Gastroesophageal sphincter (tissue), 4 donors: ENCODE measurements at places on chromosomes 13 and 19.

DNA sequence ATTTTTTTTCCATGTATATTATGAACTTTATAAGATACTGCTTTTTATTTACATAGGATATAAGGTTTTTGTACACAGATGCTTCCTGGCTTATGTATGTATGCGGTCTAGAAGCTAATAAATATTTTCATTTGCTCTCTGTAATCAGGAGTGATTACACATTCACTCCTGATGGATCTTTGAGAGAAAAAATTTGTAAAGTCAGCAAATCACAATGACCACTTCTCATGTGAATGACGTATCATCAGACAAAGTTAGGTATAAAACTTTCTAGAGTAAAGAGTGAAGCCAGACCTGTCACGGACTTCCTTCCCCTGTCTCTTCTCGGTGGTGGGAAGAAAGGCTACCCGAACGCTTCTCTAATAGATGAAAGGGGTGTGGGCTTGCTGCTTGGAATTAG is 31.1 kb downstream of the DPY19L3 start:
- ATAC-seq, result no peak

DNA sequence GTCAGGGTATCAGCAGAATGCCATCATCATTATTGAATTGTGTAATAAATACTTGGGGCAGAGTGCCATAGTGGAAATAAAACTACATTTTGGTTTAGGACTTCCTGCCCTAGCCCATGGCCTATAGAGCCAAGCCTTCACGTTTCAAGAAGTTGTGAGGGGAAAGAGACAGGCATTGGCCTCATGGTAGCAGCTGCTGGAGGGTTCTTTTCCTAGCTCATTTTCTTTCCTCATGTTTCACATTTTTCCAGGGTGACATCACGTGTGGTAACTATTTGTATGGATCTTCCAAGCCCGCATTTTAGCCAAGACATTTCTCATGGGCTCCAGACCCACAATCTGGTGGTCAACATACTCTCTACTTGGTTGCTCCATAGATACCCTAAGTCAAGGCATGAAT is 80.4 kb downstream of the LRCH1 start:
- peak; percentile 43 for ATAC-seq

DNA sequence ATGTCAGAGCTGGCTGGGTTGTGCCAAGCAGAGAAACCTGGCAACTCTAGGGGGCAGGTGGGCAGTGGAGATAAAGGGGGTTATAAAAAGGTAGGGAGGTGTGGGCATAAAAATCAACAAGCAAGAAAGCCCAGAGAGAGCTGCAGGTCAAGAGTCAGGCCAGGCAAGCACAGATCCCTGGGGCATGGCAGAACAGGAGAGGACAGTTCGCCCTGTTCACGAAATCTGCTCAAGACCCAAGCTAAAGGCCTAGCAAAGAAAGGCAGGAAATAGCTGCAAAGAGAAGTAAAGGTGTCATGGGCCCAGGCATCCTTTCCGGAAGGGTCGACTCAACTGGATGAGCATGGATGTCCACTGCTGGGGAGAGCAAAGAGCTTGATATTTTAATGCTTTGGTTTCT is 3.4 kb downstream of the MBNL2 start:
- ATAC-seq, result no peak

DNA sequence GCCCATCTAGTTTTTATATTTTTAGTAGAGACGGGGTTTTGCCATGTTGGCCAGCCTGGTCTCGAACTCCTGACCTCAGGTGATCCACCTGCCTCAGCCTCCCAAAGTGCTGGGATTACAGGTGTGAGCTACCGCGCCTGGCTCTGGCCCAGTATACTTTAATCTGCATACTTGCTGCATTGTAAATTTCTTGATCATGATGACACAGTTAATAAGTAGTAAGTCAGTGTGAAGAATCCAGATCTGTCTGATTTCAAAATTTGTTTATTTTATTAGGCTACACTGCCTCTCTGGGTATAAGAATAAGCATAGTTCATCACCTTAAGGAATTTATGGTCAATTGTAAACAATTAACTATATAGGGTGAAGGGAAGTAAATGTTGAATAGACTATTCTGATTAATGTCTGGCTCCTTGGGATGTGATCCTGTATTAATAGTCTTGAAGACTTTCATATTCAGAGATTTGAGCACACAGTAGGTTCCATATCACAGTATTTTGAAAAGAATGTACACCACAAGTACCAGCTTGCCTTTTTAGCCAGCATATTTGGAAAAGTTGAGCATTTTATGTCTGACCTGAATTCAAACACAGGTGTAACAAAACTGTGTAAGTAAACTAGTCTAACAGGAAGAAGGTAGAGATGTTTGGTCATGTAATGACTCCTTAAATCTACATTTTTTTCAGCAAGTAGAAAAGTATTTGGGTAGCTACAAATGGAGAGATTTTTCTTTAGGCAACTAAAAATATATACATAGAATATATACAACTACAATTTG is 7.4 kb downstream of the ARHGAP35 start:
- no peak for ATAC-seq

- ATAC-seq, result peak; percentile 43
These were observed 42.0 kb downstream of the CAPN12 start for GRCh38 chr19:38702278-38702677.

- ATAC-seq, result no peak
These were observed 525.9 kb downstream of the FGF9 start for GRCh38 chr13:22196777-22197176.

GRCh38 chr19:35171730-35172129 is 17.2 kb downstream of the FXYD5 start:
- ATAC-seq, result no peak

DNA sequence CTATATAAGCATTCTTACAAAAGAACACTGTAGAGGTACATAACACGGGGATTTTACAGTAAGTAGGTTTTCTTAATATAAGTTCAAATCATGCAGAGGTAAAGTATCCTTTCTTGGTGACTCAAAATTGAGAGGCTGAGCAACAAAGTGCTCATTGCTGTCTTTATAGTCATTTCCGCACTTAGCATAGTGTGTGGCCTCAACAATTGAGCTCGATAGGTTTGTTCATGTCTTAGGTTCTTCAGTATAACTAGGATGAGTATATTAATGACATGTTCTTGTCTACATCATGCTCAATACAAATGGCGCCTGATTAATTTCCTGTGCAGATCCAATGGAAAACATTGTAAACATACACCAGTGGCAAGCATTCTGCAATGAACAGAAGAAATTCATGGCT is 1.4 kb downstream of the WDFY2 start:
- ATAC-seq, result no peak

DNA sequence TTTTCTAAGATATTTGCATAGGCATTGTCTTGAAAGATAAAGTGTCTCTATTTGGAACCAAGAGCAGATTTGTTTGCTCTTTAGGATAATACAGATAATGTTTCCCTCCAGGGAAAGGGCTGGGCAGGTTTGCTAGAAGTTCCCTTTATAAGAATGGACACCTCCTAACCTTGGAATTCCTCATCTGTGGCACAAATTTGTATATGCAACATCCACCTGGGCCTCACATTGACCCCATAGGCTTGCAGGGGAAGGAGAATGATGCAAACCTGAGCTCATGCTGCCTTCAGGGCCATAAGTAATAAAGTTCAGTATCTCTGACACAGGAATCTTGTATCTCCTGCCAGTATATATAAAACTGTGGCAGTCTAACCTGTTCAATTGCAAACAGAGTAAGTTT is 508.4 kb upstream of the MIR17HG start:
- no peak for ATAC-seq

- ATAC-seq, result no peak
These were observed 223.6 kb downstream of the DACH1 start for GRCh38 chr13:71643448-71643860.

GRCh38 chr19:15293781-15294491 is 38.4 kb downstream of the BRD4 start:
- ATAC-seq, result peak; percentile 42

- no peak for ATAC-seq
These were observed 12.5 kb downstream of the PBX4 start for GRCh38 chr19:19606021-19606420.

DNA sequence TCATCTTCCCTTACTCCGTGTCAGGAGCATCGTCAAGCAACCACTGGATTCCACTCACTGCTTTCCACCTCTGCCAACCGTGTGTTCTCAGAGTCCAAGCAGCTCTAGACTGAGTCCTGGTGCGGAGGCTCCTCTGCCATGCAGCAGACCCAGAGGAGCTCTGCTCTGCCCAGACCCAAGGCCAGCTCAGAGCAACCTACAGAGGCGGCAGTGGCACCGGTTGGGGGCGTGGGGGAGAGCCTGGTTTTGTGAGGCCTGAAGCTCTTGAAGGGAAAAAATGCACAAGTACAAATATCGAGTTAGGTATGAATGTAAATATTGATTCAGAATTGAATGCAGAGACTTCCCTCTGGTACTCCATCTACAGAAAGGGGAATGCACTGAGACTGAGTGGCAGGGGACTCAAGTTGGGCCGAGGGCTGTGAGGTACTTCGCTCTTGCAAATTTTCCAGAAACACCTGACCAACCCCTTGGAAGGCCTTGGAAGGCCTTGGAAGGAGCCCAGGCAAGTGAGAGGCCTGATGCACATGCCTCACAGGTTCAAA is 46.7 kb downstream of the GJA3 start:
- no peak for ATAC-seq

DNA sequence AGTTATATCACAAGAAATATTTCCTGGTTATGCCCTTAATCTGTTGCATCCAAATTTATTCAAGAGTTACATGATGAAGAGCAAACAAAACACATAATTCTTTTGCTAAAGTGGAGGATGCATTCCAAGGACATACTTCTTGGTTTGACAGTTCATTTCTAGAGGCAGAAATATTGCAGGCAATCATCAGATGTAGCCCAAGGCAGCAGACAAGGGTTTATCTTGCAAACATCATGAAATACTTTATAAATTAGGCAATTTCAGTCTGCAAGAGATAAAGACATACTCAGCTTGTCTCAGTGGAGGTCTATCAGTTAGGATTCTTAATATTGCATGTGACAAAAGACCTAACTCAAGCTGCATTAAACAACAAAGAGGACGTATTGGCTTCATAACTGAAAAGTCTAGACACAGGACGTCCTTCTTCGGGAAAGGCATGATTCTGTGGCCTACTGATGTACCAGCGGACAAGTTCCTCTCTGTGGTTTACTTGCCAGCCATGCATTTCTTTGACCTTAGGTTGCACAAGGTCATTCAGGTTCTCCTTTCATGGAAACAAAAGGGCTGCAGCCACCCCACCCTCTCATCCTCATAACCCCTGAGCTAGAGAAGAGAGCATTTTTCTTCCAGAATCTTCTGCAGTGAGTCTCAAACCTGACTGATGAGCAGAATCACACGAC is 204.1 kb downstream of the KATNAL1 start:
- ATAC-seq, result no peak

DNA sequence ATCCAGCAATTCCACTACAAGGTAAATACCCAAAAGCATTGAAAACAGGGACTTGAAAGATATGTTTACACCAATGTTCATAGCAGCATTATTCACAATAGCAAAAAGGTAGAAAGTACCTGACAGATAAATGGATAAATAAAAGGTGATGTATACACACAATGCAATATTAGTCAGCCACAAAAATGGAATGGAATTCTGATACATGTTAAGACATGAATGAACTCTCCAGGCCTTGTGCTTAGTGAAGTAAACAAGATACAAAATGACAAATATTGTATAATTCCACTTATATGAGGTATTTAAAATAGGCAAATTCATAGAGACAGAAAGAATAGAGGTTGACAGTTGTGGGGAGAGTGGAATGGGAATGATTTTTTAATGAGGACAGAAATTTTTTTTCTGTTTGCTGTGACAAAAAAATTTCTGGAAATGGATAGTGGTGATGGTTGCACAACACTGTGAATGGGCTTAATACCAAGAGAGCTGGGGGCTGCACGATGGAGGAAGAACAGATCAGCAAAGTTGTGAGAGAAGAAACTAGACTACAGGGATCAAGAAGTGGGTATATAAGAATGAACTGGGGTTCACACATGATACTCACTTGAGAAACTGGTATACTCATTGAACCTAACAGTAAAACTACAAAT is 137.2 kb downstream of the MZT1 start:
- ATAC-seq, result no peak

GRCh38 chr13:52780611-52781010 is 41.0 kb upstream of the CNMD start:
- no peak for ATAC-seq

DNA sequence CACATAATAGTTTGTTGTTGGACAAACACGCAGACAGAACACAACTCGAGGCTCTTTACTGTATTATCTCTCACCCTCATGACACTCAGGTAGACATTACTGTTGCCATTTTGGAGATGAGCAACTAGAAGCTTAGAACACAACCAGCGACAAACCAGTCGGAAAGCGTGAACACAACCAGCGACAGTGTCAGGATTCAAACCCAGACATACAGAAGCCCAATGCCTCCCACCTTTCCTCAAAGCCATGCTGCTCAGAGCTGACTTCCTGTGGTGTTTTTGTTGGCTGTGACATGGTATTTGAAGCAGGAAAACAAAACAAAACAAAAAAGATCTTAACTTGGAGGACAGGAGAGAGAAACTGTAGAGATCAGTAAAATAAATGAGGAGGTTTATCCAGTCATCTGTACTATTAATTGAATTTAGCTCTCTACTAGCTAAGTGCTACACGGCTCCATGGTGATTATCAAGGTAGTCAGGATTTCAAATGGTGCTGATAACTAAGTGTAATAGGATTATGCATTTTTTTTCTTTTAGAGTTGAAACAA is 92.1 kb downstream of the STARD13 start:
- ATAC-seq, result no peak

DNA sequence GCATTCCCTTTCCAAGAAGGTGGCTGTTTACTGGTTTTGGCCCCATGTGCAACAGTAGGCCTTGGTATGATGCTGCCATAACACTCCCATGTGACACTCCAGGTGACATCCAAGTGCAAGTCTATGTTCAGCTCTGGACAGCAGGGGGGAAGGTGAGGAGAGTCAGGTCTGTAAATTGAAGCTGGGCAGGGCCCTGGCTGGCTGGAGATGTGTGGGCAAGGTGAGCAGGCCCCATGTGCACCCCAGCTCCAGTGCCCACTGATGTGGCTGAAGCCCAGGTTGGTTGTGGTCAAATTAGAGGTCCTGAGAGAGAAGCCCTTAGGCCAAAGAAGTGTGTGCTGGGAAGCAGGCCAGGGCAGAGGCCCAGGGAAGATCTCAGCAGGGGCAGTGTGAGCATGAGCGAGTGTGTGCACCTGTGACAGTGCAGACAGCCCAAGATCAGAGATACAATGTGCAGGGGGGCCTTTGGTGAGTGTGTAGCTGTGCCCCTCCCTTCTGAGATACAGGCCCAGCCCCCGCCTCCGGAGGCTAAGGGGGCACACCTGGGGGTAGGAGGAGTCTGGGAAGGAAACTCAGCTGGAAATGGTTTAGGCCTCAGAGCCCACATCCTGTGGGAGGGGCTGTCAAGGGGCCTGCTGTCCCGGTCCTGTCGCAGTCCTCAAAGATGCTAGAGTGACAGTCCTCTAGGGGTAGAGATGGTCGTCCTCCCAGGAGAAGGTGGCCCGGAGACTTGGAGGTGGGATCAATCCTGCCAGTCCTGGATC is 18.6 kb downstream of the DEDD2 start:
- ATAC-seq, result peak; percentile 25
